Occipital lobe (tissue), 3 donors: ENCODE measurements at places on chromosomes 16 and 17.

GRCh38 chr16:77143364-77143763 lies 47.6 kb upstream of the MON1B start:
- no peak for DNase-seq

GRCh38 chr17:50209472-50210239 lies 8.2 kb upstream of the COL1A1 start:
- DNase-seq, result no peak

GRCh38 chr16:6265968-6266367 lies 1066.7 kb upstream of the RBFOX1 start:
- no peak for DNase-seq

DNA sequence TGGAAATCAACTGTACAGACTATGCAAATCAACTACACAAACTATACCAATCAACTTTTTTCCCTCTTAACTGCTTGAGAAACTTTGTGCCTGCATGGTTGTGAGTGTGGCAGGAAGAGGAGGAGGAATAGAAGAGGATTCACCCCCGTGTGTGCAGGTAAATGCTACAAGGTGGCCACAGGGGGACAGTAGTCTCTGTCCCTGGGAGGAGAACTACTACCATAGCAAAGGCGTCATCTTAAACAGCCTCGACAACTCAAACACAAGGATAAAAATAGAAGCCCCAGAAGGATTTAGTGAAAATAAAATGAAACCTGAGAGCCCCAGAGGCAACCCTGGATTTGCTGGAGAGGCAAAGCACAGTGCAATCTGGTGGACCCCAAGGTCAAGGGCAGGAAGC lies 199.5 kb upstream of the DYNLRB2 start:
- no peak for DNase-seq

DNA sequence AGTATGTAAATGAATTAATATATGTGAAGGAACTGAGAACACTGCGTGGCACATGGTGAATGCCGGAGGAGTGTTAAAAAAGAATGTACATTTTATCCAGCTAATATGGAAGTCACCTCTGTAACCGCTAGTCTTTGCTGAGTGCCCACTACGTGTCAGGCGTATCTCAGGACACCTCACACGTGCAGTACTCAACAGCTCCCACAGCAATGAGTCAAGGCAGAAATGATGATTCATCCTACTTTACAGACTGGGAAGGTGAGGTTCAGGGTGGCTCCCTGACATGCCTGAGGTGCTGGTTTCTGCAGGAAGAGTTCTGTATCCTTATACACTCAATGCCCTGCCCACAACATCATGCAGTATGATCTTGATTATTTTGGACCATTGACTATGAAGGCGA lies 487.0 kb downstream of the HAPSTR1 start:
- no peak for DNase-seq

DNA sequence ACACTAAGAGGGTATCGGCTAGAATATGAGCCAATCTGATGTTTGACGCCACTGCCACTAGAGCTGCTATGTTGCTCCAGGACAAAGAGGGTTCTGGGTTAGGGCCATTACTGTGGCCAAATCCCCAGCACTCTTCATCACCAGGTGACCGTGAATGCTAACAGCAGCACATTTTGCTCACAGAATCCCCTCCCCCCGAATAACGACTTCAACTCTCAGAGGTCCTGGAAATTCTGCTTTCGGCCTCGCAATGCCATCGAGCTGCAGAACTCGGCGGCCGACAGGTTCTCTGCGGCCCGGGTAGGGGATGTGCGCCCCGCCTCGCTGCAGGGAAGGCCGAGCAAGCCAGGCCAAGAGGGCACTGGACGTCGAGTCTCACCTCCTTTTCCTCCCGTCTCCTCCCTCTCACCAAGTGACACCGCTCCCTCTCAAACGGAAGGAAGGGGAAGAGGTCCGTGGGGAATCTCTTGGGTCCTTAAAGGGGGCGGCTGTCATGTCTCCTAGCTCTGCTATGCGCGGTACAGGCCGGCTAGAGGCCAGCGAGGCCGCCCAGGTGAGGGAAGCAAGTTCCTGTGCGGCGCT lies 31.9 kb downstream of the CDK5R1 start:
- DNase-seq, result no peak

DNA sequence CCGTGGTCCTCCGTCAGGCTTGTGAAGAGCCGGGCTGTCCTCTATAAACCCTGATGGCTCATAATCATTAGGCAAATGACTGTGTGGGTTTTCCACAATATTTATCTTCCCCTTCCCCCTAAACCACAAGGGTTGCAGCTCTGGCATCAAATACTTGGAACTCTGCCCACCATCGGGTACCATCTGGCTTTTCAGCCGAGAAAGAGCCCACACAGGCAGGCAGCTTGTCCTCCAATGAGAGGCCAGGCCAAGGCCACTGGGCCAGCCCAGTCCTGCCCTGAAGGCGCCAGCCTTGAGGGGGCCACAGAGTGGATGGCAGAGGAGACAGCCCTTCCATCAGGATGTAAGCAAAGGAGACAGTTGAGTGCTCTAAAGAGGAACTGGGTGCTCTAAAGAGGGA lies 31.8 kb upstream of the NAT9 start:
- DNase-seq, result no peak

DNA sequence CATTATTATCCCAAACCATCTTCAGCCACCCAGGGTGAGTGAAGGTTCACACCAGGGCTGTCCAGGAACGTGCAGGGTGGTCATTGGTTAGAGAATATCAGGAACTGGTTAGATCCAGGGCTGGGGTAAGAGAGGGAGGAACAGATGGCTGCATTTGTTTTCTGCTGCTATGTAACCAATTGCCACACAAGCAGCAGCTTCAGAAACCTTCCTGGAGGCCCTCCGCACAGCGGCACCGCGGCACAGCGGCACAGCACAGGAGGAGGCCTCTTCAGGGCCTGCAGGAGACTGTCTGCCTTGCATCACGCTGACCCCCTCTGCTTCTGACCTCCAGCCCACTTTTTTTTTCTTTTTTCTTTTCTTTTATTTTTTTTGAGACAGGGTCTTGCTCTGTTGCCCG lies 86.1 kb downstream of the KCNJ12 start:
- no peak for DNase-seq

DNA sequence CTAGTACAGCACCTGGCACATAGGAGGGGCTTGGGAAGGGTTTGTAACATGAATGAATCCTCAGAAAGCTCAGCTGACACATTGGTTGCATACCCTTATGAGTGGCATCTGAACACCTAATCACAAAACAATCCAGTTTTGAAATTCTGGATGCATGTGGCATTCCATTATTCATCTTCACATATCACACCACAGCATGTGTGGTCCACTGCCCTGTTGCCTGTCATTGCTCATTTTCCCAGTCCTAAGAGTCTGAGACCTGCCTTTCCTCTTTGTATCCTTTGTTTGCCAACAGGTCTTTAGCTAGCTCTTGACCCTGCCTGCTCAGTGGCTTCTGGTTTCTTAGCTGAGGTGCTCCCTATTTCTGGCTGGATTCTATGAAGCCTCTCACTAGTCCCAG lies 170.8 kb upstream of the ASIC2 start:
- DNase-seq, result no peak

DNA sequence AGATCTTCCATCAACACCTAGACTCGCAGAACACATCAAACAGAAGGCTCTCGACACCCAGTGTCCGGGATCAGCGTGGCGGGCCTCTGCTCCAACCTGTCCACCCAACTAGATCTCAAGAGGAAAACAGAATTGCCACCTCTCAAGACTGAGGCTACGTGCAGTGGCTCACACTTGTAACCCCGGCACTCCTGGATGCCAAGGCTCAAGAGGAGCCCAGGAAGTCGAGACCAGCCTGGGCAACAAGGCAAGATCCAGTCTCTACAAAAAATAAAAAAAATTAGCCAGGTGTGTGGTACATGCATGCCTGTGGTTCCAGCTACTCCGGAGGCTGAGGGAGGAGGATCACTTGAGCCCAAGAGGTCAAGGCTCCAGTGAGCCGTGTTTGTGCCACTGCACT lies 132.6 kb downstream of the ZFHX3 start:
- no peak for DNase-seq

- DNase-seq, result no peak
Observed at GRCh38 chr17:79454826-79455225, 156.0 kb downstream of the RBFOX3 start.

DNA sequence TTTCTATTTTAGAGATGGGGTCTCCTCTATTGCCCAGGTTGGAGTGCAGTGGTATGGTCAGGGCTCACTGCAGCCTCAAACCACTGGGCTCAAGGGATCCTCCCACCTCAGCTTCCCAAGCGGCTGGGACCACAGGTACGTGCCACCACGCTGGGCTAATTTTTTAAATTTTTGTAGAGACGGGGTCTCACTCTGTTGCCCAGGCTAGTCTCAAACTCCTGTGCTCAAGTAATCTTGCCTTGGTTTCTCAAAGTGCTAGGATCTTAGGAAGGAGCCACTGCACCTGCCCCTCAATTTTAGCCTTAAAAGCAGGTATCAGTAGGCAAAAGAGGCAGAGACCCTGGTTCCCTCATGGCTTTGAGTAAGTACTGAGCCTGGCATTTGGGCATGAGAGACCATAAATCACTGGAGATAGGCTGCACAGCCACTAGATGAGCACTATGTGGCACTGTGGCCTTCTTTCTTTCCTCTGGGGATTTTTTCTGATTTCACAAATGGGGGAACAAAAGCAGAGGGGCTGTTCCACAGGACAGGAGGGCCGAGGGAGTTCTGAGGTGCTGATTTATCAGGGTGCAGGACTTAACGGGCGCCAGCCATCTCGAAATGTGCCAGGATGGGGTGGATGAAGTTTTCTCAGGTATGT lies 82.2 kb downstream of the PLXDC1 start:
- no peak for DNase-seq

DNA sequence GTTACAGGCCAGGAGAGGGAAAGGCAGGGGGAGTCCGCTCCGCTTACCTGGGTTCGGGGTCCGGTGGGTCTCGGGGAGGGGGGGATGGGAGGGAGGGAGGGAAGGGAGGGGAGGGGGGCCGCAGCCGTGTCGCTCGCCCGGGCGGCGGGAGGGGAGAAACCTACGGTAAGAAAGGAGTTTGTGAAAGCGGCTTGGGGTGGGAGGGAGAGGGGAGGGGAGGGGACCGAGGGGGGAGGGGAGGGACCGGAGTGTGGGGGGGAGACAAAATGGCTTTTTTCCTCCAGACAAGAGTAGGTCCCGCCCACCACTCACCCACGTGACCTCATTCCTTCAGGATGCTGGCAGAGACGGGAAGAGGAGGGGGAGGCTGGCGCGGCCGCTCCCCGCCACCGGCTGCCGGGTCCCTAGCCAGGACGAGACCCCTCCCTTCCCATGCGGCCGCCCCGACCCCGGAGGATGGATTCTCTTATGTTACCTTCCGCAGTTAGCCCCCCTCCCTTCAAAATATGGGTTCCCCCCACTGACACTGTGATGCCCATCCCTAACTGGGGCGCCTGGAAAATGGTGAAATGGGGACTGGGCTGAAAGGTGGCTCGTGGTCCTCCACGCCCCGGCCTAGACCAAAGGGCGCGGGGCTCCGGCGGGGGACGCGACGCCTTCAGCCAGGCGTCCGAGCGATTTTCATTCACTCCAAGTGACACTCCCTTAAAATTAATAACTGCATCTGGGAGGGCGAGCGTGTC lies at the start of gene PCGF2:
Gene PCGF2 (minus strand): TSS at position 188 of the 743 bp plus-strand sequence. CDS start 7,934 bp downstream, outside the sequence.
- DNase-seq, result peak; percentile 72

- DNase-seq, result no peak
Observed at GRCh38 chr17:31902693-31903092, 1.2 kb upstream of the UTP6 start.

DNA sequence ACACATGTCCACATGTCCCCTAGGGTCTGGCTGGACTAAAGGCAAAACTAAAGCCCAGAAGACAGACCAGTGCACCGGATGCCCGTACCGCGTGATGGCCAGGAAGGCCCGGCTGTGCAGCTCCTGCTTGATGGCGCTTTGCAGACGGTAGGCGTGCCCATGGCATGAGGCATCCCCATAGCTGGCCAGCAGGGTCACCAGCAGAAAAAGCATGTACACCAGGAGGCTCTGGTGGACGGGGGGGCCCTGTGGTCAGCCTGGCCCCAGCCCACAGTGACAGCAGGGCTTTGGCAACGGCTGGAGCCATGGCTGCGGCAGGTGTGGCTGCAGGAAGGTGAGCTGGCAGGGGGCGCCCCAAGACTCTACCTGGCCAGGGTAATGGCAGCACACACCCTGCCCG lies 42.8 kb downstream of the PKD1 start:
- no peak for DNase-seq

DNA sequence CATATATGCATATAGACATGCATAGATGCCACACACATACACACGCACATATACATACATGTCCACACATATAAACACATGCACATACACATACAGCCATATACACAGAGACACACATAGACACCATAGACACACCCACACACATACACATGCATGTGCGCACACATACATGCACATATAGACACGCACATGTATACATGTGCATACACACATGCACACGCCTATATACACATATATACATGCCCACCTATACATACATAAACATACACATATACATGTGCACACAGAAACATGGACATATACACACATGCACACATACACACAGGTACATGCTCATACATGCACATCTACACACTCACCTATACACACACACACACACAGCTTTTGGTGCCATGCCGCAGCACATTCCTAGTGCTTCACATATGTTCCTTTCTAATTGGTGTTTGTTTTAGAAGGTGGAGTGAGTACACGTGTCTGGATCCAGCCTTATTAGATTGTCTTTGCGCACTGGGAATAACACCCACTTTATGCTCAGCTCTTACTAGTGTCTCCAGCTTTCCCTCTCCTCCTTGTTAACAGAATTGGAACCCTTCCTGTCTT lies 198.0 kb downstream of the RPTOR start:
- DNase-seq, result no peak

- no peak for DNase-seq
Observed at GRCh38 chr17:65820811-65821210, 259.4 kb upstream of the AXIN2 start.

- no peak for DNase-seq
Observed at GRCh38 chr17:38334480-38335364, 9.0 kb downstream of the GPR179 start.

DNA sequence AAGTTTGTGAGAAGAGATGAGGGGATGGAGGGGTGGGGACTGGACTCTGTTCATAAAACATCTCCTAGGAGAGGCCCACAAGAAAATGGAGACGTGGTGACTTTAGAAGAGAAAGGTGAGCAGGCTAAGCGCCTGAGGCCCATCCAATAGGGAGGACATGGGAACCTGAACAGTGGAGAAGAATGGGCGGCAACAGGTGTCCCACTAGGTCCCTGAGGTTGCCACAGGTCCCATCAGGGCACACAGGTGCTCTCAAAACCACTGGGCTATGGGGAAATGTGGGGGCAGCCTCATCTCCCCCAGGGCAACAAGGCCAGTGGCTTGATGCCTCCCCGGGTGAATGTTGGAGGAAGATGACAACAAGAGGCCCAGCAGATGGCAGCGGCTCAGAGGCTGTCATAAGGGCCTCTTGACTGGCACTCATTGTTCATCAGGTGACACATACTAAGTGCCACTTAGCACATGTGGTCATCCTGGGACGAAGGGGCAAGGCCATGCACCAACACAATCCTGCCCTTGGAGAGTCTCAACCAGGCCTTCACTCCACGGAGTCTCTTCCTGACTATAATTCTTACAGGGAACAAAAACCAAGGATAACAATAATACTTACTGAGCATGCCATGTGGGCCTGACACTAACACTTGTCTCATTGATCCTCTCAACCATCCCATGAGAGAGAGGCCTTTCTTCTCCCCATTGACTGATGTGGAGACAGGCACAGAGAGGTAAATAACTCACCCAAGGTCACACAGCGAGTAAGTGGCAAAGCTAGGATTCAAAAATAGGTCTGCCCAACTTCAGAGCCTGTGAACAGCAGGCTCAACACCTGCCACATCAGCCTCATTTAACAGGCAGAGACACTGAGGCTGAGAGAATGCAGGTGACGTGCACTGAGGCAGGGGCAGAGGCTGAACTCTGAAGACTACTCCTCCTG lies 38.0 kb downstream of the CUEDC1 start:
- no peak for DNase-seq
